ENCODE measurements at places on chromosomes 1 and 21.

DNA sequence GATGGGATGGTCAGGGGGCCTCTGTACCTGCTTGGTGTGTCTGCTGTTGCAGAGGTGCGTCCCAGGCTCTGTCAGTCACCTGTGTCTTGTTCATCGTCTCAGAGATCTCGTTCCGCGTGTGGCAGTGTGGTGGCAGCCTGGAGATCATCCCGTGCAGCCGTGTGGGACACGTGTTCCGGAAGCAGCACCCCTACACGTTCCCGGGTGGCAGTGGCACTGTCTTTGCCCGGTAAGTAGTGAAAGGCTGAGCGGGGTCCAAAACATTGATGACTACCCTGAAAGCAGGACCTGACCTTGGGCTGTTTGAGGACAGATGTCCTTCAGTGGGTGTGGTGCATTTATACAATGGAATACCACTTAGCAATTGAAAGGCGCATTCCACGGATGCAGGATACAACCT is 171.0 kb downstream of the PGBD5 start:
- DNase-seq, result no peak

DNA sequence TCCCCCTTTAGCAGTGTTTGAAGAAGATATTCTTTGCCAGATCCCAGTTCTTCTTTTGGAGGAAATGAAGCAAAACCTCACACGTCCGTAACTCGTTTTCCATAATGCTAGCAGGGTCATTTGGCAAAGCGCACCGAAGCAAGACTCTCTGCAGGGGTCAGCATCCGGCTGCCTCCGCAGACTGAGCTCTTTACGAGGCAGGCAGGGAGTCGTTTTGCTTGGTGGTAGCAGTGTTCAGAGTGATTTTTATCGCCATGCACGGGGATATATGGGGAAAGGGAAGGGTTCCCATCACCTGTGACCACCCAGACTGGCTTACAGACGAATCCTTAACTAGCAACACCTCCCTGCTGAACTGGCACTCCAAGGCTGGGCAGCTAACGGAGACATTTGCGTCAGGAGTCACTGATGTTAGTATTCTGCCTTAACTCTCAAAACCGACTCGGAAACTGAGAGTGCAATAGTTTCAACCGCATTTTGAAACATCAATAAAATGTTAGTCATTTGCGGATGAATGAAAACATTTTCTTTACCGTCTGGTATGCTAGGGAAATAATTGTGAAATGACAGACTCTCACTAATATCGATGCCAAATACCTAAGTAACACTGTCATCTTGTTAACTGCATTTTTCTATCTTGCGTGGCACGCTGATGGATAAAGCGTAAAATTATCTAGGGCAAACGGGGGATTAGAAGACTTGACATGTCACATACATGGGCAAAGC is 2.2 kb upstream of the NEGR1 start:
- peak; percentile 38 for DNase-seq

GRCh38 chr1:84582802-84583587 is 8.8 kb upstream of the CTBS start:
- DNase-seq, result no peak

- no peak for DNase-seq
Measured at GRCh38 chr1:83545066-83545862, 453.7 kb downstream of the TTLL7 start.

DNA sequence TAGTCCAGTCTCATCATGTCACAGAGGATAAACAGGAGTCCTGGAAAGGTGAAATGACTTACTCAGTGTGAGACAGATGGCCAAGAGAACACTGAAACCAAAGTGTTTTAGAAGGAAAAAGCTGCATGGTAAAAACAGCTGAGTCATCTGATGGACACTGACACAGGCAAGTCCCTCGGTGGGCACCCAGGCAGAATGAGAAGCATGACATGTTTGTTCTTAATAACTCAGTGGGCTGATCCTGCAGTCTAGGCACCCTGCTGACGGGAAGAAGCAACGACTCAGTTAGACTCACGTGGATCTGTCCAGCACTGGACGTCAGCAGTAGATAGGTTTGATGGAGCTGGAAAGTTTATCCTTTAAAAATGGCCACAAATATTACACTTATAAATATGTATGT is 116.9 kb downstream of the RGS7 start:
- DNase-seq, result no peak
